ENCODE measurements at places on chromosomes 5 and 9. TPM values are rescaled to one million over a fixed set of nuclear protein-coding genes. Genes with fewer than 3 reads are reported as not detected.

DNA sequence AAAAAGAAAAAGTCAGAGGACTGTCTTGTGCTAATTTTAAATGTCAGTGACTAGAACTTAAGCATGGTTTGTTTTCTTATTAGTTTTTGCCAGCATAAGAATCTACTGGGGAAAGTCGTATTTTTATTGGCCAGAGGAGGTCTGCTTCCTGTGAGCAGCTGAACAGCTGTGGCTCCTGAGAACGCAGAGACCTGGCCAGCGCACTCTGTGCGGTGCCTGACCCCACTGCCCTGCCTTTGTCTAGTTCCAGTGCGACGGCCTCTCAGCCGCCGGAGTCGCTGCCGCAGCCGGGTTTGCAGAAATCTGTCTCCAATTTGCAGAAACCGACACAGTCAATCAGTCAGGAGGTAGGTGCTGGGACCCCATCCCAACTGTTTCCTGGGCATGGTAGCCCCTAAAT lies 42.5 kb downstream of the PRRC2B start:
- no peak overlapping the region for H3K4me3 ChIP-seq
- H3K4me1 ChIP-seq: peaks cover 11% of the 10 kb centered on the region
- no peak overlapping the region for H3K27ac ChIP-seq
- no peak for DNase-seq
- H3K27me3 ChIP-seq: no peaks in the 10 kb centered on the region

The LIX1 gene
- total RNA-seq: not detected

The PCDHGB6 gene
- 15.9 TPM for total RNA-seq

GRCh38 chr9:83724436-83724835 lies 16.7 kb upstream of the UBQLN1 start:
- no peaks in the 10 kb centered on the region for H3K4me1 ChIP-seq
- no peak for DNase-seq
- H3K27ac ChIP-seq: no peak overlapping the region
- no peaks in the 10 kb centered on the region for H3K27me3 ChIP-seq
- H3K4me3 ChIP-seq: no peak overlapping the region

DNA sequence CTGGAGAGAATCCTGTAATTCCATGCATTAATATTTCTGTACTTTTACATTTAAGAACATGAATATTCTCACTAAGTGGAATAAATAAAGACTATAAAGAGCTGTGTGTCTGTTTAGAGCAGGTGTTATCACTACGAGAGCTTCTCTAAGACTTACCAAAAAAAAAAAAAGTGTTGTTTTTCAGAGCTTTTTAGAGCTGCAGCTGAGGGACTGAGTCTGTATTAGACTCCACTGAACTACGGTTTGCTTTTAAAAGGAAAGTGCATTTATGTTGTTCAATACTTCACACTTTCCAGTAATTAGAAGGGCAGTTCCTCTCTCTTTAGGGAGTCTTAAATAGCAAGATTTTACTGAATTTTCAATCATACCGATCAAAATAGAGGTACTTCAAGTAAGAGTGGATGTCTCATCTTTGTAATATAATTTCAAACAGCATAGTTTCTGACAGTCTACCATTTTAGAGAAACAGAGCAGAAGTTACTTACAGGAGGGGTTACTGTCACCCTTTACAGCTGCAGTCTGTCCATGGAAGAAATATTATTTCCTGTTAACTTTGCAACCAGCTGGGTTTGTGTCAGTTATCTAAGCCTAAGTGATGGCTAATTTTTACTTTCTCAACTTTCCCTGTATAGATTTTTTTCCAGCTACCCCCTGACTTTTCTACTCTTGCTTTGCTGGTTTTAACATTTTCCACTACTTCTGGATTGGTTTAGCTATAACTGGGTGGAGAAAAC lies 2.4 kb downstream of the SYK start:
- H3K4me3 ChIP-seq: no peak overlapping the region
- no peaks in the 10 kb centered on the region for H3K36me3 ChIP-seq

DNA sequence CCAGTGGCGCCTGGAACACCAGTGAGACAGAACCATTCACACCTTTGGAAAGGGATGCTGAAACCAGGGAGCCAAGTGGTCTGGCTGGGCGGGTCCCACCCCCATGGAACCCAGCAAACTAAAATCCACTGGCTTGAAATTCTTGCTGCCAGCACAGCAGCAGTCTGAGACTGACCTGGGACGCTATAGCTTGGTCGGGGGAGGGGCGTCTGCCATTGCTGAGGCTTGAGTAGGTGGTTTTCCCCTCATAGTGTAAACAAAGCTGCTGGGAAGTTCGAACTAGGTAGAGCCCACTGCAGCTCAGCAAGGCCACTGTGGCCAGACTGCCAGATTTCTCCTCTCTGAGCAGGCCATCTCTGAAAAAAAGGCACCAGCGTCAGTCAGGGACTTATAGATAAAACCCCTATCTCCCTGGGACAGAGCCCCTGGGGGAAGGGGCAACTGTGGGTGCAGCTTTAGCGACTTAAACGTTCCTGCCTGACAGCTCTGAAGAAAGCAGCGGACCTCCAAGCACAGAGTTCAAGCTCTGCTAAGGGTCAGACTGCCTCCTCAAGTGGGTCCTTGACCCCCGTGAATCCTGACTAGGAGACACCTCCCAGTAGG lies 42.0 kb upstream of the FKTN start:
- H3K27ac ChIP-seq: no peak overlapping the region
- H3K4me1 ChIP-seq: no peaks in the 10 kb centered on the region
- no peak overlapping the region for H3K4me3 ChIP-seq
- no peaks in the 10 kb centered on the region for H3K27me3 ChIP-seq
- H3K36me3 ChIP-seq: peaks cover 2% of the 10 kb centered on the region
